Substantia nigra (tissue), 51 donors: ENCODE measurements at places on chromosomes 3 and 15.

GRCh38 chr3:33117461-33117860 is 3.6 kb downstream of the CRTAP start:
- DNase-seq: no peak

DNA sequence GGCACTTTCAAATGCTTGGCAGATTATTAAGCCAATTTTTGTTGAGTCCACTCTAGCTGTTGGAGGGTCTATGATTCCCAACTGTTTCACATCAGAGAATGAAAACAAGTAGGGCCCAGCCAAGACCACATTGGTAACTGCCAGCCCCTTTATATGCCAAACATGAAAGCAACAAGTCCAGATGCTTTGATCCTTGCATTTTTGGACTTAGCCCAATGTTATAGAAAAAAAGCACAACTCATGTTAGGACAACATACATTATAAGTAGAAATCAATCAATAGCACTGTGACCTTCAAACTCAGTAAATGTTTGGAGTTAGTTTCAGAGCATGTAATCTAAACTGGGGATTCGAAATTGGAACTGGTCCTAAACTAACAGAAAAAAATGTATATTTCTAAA is 674.7 kb downstream of the MECOM start:
- DNase-seq: no peak

GRCh38 chr3:153242896-153243295 is 80.9 kb downstream of the RAP2B start:
- no peak for DNase-seq

GRCh38 chr15:90989040-90989768 is 5.1 kb downstream of the PRC1 start:
- no peak for DNase-seq
